Bronchial epithelial cell (primary cell): ENCODE measurements at places on chromosomes 3 and 15. TPM values are rescaled to one million over a fixed set of nuclear protein-coding genes. Genes with fewer than 3 reads are reported as not detected.

Gene ST3GAL6
- total RNA-seq, result 2.9 and 5.4 TPM in 2 replicates

Gene OPA1
- total RNA-seq, result 79.8 and 88.2 TPM in 2 replicates

Gene GAP43
- not detected in 2 replicates for total RNA-seq

Gene SLC27A2
- 1.3 and 6.7 TPM in 2 replicates for total RNA-seq

Gene FETUB
- total RNA-seq, result 0.38 TPM in 1 of 2 replicates, not detected in the other

Gene FEZF2
- total RNA-seq, result not detected in 2 replicates

Gene MST1R
- 20.4 and 33.7 TPM in 2 replicates for total RNA-seq

Gene HRG
- total RNA-seq, result not detected in 2 replicates

Gene AMT
- total RNA-seq, result 0.79 and 2.2 TPM in 2 replicates

Gene COL6A6
- under 0.01 TPM in 1 of 2 replicates, not detected in the other for total RNA-seq

Gene RYK
- 85.0 and 85.1 TPM in 2 replicates for total RNA-seq

Gene CPA3
- not detected in 2 replicates for total RNA-seq

Gene FHIT
- total RNA-seq, result 1.6 and 2.6 TPM in 2 replicates

Gene EFL1
- total RNA-seq, result 21.9 and 28.2 TPM in 2 replicates

Gene TPRG1
- total RNA-seq, result 1.6 and 2.4 TPM in 2 replicates

Gene SLC2A2
- not detected in 2 replicates for total RNA-seq

Gene ITIH1
- not detected in 2 replicates for total RNA-seq

Gene C3orf52
- 23.0 and 45.5 TPM in 2 replicates for total RNA-seq

Gene ATOSA
- total RNA-seq, result 16.6 and 20.0 TPM in 2 replicates

Gene SLC12A1
- total RNA-seq, result not detected in 2 replicates

Gene SERPINI2
- not detected in 2 replicates for total RNA-seq

Gene APOD
- 0.77 and 3.9 TPM in 2 replicates for total RNA-seq

Gene ALDH1A2
- 0.79 and 1.9 TPM in 2 replicates for total RNA-seq

Gene SMCO1
- not detected in 2 replicates for total RNA-seq

Gene WDR72
- total RNA-seq, result under 0.01 and 0.13 TPM in 2 replicates
